ENCODE measurements at places on chromosomes 1 and 21.

GRCh38 chr1:208834381-208835096 is 590.4 kb upstream of the PLXNA2 start:
- DNase-seq, result no peak

GRCh38 chr1:67787746-67788145 is 45.5 kb downstream of the GNG12 start:
- DNase-seq, result no peak

DNA sequence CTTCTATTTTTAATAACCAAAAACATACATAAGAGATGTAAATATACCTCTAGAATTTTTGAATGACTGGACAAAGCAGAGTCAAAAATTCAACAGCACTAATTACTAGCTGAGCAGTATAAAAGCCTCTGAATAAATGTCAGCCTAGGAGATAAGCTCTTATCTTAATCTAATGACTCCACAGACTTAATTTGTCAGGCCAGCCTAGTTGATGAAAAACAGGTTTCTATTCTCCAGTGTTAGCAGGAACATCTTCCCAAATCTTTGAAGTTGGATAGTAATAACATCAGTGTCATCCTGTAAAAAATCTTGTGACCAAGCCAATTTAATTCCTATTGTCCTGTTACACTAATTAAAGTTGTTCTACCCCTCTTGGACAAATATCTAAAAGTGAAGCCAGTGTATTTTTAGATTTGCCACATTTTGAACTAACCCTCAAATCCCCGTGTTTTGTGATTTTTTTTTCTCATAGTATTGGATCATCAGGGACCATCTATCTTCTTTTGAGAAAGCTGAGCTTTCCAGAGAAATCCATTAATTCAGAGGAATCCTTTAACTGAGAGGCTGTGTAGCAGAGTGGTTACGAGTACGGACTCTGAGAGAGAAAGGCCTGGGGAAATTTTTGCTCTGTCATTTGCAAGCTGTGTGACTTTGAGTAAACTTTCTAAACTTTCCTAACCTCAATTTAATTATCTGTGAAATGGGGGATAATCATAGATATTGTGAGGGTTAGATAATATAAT is 41.2 kb downstream of the LMO4 start:
- no peak for DNase-seq

- DNase-seq, result no peak
Observed at GRCh38 chr21:41953831-41954653, at the start of gene C2CD2. Gene C2CD2 (minus strand): TSS chr21:41954018. CDS start chr21:41953648, 370 bp downstream.

- no peak for DNase-seq
Observed at GRCh38 chr1:186272486-186272885, 102.6 kb downstream of the TPR start.

DNA sequence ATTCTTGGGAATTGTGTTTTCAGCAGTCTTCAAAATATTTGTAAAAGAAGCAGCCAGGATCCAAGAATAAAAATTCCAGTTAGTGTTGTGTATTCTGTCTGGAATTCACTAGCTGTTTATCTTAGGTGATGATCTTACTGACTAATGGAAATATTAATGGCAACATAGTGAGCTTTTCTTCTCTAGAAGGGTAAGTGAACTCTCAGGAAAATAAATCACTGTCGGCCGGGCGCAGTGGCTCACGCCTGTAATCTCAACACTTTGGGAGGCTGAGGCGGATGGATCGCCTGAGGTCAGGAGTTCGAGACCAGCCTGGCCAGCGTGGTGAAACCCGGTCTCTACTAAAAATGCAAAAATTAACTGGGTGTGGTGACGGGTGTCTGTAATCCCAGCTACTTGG is 87.4 kb upstream of the KIF1B start:
- no peak for DNase-seq

GRCh38 chr21:25934771-25935224 is 200.0 kb downstream of the GABPA start:
- DNase-seq, result no peak

DNA sequence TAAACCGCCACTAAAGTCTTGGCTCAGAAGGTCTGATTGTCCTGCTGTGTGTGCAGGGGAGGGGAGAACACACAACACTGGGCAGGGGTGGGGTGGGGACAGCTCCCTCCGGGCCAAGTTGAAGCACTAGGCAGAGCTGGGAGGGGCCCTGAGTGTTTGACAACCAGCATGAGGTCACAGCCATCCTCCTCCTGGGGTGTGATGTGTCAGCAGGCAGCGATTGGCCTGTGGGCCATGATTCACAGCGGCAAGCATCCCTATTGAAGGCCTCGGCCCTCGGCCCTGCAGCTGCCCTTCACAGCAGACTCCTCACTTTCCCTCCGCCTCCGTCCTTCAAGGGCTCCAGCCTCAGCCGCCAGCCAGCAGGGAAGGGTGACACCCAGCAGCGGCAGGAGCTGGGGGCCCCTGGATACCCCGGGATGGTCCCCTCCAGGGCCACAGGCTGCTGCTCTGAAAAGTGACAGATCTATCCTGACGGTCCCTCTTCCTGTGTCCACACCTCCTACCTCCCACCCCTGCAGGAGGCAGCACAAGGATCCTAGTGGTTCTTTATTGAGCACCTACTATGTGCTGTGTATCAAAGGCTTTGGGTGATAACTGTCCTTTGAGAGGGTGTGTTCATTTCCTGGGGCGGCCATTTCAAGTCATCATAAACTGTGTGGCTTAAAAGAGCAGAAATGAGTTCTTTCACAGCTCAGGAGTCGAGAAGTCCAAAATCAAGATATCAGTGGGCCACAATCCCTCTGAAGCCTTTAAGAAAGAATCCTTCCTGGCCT is 66.0 kb upstream of the SLC25A33 start:
- DNase-seq, result no peak

- DNase-seq, result no peak
Observed at GRCh38 chr1:103576065-103576464, 4.7 kb downstream of the AMY2B start.

GRCh38 chr1:226125831-226126230 is 60.7 kb downstream of the ACBD3 start:
- no peak for DNase-seq

DNA sequence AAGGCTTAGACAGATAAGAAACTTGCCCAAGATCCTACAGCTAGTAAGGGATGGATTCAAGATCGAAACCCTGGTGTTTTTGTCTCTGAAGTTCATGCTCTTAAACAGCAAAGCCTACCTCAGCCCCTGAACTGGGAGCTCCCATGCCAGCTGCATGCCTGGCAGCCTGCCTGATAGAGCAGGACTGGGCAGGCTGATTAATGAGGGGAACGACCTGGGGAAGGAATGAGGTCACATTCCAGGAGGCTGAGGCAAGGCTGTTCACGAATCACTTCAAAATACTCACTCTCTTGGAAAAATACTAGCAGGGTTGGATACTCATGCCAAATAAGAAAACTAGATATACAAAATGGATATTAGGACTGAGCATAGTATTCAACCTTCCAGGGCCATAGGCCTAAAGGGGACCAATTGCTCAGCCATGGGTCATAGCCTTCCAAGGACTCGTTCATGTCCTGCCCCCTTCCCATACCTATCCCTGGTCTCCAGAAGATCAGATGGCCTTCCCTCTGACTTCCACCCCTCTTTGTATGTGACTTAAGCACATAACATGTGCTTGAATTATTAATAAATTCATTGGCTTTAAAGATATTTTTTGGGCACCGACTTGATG is 15.6 kb upstream of the TACSTD2 start:
- DNase-seq, result no peak

GRCh38 chr1:75908717-75909152 is 23.5 kb downstream of the ASB17 start:
- no peak for DNase-seq

- no peak for DNase-seq
Observed at GRCh38 chr21:15539376-15539775, 190.4 kb upstream of the USP25 start.

DNA sequence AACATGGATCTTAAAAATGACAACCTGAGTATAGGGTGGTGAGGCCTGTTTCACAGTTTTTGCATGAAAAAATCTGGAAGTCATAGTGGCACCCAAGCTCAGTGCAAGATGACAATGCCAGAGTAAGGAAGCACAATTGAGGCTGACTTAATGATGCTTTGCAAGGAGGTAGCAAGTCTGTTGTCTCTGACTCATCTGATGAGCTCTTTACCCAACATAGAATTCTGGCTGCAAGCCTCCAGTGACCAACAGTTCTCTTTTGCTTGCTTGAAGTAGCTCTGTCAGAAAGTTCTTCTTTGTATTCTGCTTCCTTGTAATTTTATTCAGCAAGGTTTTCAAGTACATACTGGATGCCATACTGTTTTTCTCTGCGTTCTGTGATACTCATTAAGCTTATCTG is 117.1 kb downstream of the FOXD2 start:
- DNase-seq, result no peak

- DNase-seq, result no peak
Observed at GRCh38 chr1:17117451-17118265, 1.6 kb downstream of the PADI2 start.

DNA sequence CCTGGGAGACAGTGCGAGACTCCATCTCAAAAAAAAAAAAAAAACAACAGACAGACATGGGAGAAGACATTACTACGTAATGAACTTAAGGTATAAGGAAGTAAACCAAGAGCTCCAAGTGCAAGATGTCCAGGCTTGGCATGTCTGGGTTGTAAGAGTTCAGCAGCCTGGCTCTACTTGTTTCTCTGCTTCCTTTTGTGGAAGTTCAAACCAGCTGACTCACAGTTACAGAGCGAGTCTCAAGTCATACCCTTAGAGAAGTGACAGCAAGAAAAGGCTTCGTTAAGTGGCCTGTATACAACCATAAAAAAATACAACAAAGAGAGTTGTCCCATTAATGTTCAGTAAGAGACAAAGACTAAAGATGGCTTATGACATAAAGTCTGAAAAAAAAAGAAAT is 1.3 kb downstream of the RIT1 start:
- no peak for DNase-seq

DNA sequence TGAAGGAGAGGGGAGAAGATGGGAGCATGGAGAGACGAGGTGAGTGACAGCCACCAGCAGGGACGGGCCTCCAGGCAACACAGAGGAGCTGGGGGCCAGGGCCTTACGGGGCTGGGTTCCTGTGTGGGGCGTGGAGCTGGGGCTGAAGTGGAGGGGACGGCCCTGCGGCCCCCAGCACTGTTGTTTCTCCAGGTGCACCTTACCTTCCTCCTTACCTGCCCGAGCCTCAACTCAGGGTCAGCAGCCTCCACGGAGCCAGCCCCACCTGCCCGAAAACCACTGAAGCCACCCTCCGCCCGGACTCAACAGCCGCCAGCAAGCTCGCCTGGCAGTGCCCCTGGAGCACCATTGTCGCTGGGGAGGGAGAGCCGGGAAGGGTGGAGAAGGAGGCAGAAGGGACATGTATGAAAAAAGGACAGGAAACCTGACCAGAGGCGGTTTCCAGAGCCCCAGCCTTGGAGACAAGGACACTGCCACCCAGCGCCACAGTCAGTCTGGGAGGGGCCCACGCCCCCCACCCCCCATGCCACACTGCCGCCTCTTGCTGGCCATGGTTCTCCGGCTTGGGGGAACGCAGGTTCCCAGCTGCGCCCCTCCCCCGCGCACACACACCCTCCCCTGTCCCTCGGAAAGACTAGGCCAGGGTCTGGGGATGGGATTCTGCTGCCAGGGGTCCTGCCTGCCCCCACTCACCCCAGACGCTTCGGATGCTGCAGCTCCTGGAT is 10.6 kb downstream of the PLA2G2F start:
- DNase-seq, result no peak

DNA sequence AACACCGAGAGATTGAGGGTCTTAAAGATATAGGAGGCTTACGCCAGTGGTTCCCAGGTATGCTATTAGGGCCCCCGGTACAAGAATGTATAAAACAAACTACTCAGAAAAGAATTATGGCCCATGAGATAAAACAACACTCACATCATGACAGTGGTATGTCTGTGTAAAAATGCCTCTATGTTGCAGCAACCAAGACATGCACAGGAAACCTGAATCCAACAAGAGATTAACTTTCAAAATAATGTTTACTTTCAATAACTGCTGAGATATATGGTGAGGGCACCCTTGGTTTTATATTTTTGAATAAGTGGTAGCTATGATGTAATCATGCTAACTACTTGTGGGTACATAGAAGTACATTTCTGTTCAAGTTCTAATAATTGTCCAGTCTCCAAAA is 74.9 kb downstream of the PUM1 start:
- no peak for DNase-seq

DNA sequence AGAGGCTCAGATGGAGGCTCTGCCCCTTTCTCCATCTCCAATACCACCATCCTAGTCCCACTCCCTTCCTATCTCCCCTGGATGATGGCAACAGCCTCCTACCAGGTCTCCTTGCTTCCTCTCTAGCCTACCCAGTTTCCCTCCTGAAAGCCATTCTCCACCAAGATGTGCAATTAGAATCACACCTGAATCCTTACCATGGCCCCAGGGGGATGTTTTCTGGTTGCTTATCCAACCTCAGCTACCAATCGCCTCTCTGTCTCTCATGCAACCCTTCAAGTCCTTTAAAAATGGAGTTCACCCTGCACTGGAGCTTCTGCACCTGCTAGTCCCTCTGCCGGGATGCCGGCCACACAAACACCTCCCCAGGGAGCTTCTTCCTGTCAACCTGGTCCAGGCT is 2.9 kb downstream of the RCAN1 start:
- DNase-seq, result no peak

GRCh38 chr1:150256554-150257341 is 826 bp upstream of the CA14 start:
- DNase-seq, result no peak

DNA sequence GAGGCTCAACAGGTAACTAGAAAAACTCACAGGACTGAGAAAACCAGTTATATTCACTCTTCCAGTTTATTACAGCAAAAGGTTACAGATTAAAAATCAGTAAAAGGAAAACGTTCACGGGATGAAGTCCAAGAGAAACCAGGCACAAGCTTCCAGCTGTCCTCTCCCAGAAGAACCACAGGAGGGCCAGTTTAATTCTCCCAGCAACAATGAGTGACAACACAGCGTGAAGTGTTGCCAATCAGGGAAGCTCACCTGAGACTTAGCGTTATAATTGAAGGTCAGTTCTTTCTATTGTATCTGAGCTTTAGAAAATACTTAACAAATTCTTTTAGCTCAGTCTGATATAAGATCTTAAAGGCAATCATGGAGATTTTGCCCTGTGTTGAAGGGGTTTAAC is 65.2 kb upstream of the TNR start:
- DNase-seq, result no peak

DNA sequence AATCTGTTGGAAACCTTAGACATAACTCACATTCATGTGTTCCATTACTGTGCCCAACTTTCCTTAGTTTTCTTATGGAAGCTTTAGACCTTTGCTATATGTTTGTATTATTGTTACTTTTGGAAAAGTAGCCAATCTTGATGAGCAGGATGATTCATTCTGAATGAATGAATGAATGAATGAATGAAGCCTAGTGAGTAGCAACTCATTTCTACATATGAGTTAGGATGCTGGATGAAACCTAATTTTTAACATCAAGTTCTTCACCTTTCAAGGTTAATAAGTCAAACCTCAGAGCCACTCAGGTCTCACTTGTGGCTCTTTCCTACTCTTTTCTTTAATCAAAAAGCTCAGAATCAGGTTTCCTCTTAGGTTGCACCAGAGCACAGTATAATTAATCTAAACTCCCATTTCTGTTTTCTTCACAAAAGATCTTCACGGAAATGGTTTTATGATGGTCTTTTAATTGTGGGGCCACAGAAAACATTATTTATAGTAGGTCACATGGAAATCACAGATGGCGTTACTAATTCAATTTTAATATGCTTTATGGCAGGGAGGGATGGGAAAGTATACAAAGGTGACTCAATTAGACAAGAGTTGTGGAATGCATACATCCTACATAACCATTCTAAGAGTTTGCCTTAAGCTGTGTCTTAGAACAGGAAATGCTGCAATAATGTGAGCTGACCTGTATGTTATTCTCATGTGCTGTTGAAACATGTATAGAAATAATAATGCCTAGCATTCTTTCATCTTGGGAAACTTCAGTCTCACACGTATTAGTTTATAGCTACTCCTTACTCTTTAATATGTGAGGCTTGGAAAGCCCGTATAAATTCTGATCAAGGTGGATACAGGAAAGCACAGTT is 4.5 kb upstream of the DDX59 start:
- DNase-seq, result no peak

Data from activated naive CD8-positive, alpha-beta T cell treated with anti-CD3 and anti-CD28 coated beads, Interleukin-2, amount 50 U/mL, for 16 hours (primary cell).